ENCODE measurements at places on chromosomes 1 and 21.

DNA sequence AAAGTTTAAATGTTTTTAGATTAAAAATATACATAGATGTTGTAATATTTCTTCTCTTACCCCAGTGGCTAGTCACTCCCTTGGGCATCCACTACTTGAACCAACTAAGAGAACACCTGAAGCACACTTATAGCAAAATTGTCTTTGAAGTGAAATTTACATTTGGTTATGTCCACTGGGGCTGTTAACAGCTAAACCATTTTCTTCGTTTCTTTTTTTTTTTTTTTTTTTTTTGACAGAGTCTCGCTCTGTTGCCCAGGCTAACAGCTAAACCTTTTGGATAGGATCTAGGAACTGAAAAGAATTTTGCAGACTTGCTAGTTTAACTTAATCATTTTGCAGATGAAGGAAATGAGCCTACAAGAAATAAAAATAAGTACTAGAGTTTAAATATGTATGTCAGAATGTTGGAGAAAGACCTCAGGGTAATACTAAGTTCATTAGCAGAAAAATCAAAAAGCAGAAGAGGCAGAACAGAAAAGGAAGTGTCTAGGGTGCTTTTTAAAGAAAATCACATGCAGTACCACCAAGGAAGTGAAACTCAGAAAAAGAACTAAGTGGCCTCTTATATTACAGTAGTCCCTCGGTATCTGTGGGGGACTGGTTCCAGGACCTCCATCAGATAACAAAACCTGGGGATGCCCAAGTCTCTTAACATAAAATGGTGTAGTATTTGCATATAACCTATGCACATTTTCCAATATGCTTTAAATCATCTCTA lies 11.8 kb downstream of the DRAM2 start:
- DNase-seq: no peak

- DNase-seq: no peak
Observed at GRCh38 chr1:168266644-168267186, 14.0 kb upstream of the TBX19 start.

DNA sequence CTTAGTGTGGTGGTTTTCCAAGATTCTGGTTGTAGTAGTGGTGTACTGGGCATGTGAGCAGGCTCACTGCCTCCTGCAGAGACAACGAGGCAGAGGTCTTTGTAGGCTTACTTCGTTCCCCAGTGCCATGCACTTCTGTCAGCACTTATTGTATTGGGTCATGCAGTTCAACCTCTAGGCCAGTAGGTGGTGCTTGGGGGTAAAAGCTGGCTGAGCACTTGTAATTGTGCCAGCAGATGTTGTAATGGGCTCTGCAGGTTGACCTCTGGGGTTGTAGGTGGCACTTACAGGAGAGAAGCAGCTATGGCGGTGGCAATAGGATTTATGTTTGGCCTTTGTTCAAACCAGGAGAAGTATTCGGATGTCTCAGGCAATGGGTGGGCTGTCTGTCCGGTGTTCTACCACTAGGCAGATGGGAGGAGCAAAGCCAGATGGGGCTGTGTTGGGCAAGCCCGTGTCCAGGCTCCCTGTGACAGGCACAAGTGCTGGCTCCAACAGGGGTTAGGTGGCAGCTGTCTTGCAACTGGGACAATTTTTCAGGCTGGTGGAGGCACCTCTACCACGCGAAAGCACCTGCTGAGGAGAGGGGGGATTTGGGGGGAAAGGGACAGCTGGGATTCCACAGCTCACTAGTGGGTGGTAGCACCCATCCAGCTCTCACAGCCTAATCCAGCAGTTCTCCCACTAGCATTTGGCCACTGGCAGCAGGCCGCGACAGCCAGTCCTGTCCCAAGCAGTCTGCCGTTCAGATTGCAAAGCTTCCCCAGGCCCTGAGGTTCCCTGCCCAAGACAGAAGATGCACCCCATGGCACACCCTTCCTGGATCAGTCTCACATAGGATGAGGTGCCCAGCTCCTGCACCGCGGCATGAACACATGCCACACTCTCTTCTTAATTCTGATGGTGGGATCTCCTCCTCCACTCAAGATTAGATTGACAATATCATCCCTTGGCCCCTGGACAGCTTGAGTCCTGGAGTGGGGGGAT lies 274.5 kb downstream of the CTH start:
- peak; percentile 62 for DNase-seq

DNA sequence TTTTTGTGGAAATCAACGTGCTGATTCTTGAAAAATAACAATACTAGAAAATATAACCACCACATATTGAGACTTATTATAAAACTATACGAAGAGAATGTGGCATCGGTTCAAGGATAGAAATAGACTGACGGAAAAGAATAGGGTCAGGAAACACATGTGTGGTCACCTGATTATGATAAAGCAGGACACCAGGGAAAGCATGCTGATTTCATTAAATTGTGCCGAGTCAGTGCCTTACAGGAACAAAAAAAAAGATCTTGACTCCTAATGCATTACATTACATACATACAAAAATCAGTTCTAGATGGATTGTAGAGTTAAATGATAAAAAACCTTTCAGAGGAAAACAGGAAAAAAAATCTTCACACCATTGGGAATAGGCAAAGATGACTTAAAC lies 43.5 kb upstream of the SERPINC1 start:
- DNase-seq: no peak

DNA sequence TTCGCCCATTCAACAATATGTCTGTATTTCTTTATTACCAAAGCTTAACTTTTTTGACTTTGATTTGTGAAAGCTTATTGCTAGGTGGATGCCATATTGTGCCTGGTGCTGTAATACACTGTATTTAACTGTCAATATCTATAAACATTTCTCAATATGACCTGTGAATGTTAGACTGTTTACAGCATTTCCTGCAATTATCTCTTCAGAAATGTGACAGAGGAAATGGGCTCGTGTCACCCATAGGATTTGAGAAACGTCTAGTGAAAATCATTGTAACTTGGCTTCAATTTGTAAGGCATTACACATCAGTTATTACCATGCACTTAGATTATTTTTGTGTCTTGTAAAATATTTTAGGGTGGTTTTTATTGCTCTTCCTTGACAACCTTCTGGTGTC lies 237.8 kb upstream of the ADGRL2 start:
- no peak for DNase-seq

GRCh38 chr1:6191968-6192367 lies 7.4 kb downstream of the RPL22 start:
- DNase-seq: no peak

GRCh38 chr1:165862448-165862847 lies 35.0 kb downstream of the UCK2 start:
- DNase-seq: no peak

DNA sequence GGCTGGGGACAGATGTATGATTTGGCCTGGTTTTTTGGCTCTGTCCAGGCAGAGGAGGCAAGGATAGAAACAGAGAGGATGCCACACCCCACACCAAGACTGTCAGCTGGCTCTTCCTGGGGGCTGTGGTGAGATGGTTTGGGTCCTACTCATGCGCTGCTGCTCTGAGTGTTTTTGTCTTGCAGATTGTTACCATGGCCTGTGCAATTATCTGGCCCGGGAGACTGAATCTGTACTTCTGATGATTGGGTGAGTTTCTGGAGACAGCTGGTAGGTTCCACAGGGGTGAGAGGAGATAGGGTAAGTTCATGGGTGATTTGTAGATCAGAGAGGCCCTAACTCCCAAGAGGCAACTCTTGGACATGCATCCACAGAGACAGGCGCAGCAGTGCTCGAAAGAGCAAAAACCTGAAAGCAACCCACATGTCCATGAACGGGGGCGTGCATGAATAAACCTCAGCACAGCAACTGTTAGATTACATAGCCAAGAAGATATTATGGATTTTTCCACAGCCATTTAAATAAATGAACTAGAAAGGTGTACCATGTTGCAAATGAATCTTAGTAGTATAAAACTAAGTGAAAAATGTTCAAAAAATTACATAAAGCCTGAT lies 17.8 kb downstream of the AADACL4 start:
- DNase-seq: no peak

DNA sequence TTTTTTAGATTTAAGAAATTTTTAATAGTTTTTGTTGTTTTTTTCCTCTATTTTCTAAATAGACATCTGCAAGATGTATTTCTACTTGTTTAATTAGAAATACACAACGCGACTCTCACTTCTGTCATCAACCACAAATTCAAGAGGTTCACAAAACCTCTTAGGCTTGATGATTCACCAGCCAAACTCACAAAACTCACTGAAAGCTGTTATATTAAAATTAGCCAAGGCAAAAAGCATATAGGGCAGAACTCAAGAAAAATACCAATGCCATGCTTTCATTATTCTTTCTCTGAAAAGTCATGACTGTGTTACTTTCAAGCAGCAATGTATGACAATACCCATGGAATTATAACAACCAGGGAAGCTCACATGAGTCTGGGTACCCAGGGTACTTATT lies 487.0 kb upstream of the RGS18 start:
- DNase-seq: peak; percentile 21

GRCh38 chr1:34619256-34619655 lies 135.6 kb upstream of the GJB5 start:
- no peak for DNase-seq

DNA sequence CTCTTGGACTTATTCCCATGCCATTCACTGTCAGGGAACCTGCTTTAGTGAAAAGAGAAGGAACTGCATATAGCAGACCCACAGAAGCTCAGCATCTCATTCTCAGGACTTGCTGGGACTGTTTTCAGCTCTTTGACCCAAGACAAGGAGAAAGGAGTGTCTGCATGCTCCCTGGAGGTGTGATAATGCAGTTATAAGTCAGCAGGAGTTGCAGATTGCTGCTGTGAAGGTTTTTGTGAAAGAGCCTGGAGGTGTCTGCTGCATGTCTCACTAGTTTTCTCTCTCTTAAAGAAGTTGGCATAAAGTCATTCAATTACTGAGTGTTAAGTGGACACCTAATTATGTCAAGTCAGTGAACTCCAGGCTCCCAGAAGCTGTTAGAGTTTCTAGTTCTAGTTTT lies 343.4 kb downstream of the BRINP2 start:
- DNase-seq: no peak

DNA sequence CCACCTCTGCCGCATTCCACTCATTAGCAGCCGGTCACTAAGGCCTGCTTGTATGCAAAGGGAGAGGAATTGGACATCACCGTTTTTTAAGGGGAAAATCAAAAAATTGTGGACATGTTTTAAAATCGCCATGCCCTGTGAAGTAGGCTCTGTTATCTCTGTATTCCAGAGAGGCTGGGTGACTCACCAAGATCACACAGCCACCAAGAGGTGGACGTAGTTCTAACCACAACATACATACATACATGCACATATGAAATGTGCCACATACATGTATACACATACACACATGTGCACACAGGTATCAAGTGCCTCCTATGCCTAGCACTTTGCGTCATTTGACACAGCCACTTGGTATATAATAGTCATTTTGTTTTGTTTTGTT lies 16.0 kb upstream of the ZSCAN20 start:
- DNase-seq: no peak

DNA sequence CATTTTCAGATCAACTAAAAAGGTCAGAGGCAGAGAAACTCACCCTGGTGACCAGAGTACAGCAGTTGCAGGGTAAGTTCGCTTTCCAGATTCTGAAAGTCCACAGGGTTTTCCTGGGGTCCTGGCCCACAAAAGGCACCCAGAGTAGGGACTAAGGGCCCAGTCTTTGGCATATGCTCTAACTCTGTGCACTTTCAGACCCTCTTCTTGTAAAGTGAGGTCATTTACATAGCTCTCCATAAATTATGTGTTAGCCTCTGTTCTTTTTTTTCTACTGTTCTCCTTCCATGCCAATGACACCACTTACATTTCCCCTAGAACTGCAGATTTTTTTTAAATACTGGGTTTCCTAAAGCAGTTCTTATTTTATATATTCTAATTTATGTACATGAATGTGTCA lies 6.3 kb downstream of the C1orf74 start:
- DNase-seq: no peak

Measured in HCEC 1CT (cell line).